ENCODE measurements at places on chromosomes 16 and 17.

GRCh38 chr17:82333279-82334171 is at the start of gene SECTM1:
SECTM1 (minus strand) TSS chr17:82333766; CDS start chr17:82327240, 6,526 bp downstream.
- peak; percentile 82 for DNase-seq

GRCh38 chr16:69834807-69835466 is 72.8 kb downstream of the WWP2 start:
- DNase-seq: peak; percentile 10

- DNase-seq: no peak
These were observed 5.0 kb downstream of the NKD1 start for GRCh38 chr16:50553182-50553710.

GRCh38 chr17:63703556-63704258 is 3.8 kb upstream of the LIMD2 start:
- no peak for DNase-seq
